ENCODE measurements at places on chromosomes 5 and 9.

GRCh38 chr5:8751971-8752370, 793.9 kb downstream of the SEMA5A start:
- DNase-seq = no peak

DNA sequence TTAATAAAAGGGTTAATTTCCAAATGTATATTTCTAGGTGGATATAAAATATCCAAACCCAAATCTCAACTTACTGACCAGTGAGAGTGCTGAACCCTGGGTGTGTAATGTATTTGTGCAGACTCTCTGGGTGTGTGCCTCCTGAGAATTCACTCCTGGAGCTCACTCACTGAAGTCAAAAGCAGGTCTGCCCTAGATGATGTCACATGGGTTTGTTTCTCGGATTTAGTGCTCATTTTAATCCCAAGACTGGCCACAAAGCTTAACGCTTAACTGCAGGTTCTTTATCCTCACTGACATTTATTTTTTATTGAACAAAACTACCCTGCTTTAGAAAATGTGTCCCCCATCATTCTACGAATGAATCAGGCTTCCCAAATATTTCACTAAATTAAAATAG, 179.4 kb downstream of the PPP2R2B start:
- DNase-seq = no peak

- no peak for DNase-seq
Measured at GRCh38 chr5:169171515-169171914, 129.4 kb downstream of the SLIT3 start.

DNA sequence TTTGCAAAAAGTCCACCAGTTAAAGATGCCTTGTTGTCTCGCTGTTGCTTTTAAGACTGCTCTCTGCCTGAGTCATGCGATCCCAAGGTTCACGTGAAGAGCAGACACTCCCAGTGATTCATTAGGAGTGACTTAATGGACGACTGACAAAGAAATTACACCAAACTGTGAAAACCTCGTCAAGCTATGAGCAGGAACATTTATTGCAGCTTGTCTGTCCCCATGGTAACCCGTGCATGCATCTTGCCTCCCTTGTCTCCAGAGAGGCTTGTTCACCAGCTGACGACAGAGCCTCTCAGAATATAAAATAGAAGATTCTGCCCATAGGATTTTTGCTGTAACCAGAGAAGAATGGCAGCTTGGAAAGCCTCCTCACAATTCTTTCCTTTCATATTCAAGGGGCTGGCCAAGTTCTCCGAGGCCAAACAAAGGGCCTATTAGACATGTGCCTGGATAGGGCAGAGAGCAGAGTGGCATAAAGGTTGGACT, 352.7 kb downstream of the SPOCK1 start:
- DNase-seq = no peak

GRCh38 chr5:175635854-175636584, 21.9 kb upstream of the HRH2 start:
- DNase-seq = no peak

- no peak for DNase-seq
Measured at GRCh38 chr9:137318602-137319001, 16.5 kb upstream of the NRARP start.

DNA sequence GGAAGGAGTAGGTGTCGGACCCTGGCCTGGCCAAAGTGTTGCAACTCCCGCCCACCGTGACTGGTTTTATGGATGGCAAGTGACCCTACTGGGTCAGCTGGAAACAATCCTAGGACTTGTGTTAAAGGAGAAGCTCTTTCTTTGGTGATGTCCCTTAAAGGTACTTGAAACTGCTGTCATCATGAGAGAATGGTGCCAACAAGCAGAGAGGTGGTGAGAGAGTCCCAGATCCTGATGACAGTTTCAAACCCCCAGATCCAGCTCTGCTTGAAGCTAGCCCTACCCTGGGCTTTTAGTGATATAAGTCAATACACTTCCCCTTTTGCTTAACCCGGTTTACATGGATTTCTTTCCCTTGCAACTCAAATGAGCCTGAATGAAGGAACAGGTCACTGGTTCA, 72.5 kb upstream of the UBTD2 start:
- DNase-seq = no peak

DNA sequence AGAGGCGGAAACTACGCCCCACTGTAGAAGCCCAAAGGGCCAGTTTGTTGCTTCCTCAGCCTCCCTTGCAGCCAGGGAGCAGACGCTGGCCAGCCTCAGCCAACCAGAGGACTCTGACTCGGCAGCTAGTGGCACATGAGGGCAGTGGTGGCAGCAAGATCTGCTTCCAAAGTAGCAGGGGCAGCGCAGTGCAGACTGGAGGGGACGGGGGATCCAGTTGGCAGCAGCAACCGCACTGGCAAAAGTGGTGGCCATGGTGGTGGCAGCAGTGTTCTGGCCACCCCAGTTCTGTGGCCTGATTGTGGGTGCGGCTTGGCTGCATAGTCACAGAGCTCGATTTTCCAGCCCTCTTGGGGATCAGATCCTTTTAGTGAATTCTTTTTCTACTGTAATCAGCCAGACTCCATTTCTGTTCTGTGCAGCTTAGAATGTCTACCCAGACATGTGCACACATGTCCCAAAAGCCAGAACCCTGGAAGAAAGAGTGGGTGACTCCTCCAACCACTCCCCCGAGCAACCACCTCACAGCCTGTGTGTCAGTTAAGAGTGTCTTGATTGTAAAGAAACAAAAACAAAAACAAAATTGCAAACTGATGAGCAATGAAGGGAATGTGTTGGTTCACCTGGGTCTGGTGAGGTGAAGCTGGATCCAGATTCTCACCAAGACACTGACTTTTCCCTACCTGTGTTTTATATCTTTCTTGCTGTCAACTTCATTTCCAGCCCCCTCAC, 11.0 kb upstream of the ZBTB43 start:
- no peak for DNase-seq

GRCh38 chr5:89313804-89314588, 431.0 kb upstream of the MEF2C start:
- DNase-seq = peak; percentile 97

DNA sequence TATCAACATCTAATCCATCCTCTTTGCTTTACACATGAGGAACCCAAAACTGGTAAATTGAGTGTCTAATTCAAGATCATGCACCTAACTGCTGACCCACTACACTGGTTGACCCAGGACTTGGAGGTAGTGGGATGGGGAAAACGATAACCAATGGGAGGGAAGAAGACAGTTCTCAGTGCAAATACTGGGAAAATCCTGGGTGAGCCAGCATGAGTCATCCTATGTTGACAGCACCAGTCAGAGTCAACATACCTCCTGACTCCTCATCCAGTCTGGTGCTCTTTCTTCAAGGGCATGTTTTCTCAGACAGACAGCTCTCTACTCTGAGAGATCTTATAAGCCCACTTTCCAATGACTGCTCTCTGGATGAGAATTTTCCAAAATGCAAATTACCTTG, 232.8 kb upstream of the PTGER4 start:
- no peak for DNase-seq

- peak; percentile 25 for DNase-seq
Measured at GRCh38 chr5:100519075-100519474, 16.1 kb upstream of the FAM174A start.

DNA sequence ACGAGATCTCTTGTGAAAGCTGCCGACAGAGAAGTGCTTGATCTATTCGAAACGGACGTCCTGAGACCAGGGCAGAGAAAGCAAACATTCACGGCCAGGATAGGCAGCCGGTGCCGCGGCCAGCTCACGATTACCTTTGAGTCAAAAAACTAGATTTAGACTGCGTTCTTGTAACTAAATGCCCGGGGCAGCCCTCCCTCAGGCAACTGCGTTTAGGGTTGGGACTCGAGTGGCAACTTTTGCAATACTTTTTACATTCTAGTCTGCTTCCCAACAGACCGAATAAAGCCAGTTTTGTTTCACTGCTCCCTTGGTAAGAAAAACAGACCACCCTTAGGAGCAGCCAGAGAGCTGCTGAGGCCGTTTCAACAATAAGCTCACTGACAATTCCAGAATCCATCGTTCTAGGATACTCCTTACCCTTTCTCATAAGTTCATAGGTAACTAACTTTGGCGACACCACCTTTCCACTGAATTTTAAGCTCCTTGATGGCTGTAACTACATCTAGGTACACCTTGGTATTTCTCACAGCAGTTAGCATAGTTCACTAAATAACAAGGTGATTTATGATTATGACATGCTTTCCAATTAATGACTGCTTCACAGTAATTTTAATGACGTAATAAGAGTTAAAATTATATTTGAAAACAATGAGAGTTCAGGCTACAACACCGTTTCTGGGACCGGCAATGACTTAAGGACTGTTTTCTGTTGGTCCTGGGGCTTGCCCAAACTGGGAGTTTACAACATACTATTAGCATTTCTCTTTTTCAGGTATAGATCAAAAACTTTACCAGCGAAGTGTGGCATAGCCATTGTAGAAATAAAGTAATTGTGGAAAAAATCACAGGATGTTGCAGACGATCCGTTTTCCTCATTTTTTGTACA, 899 bp upstream of the RAPGEF6 start:
- peak; percentile 62 for DNase-seq

DNA sequence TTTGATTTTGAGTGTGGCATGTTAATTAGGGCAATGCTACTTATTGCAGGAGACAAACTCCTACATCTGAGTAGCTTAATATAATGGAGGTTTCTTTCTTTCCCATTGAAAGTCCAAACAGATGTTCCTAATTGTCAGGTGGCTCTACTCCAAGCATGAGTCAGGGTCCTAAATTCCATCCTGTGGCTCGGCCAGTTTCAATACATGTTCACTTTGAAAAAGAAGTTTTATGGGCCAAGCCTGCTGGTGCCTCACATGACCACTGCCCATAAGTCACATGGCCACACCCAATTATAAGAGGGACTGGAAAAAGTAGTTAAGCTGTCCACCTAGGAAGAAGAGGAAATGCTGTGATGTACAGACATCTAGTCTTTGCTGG, 170.4 kb downstream of the ARRDC3 start:
- no peak for DNase-seq

DNA sequence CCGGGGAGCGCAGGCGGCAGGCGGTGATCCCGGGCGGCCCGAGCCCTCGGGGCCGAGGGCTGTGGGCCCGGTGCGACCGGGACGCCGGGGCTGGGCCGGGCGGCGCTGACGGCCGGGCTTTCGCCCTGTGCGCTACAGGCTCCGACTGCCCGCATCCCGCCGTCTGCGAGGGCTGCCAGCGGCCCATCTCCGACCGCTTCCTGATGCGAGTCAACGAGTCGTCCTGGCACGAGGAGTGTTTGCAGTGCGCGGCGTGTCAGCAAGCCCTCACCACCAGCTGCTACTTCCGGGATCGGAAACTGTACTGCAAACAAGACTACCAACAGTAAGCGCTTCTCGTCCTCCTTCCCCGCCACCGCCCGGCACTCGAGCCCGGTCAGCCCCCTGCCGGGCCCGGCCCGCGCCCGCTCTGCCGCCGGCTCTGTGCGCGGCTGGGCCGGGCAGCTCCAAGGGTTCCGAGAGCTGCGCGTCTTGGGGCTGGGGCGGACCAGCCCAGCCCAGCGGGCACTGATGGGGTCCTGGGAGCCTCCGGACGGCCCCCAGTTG, 1.6 kb downstream of the LMX1B start:
- DNase-seq = peak; percentile 20

DNA sequence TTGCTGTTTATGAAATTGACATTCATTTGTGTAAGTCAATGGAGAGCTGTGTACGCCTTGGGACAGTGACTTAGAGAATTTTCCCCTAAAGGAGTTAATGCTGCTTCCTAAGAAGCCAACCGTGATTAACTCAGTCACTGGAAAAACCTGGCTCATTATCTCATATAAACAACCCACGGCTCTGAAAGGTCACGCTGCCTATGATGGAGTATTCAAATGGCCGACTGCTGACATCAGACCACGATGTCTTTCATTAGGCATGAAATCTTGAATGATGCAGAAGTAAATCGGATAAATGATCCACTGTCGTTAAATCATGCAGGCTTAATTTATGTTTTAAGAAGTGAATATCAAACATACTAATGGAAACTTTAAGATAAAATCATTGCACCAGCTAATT, 603.7 kb downstream of the RAB3C start:
- no peak for DNase-seq

- no peak for DNase-seq
Measured at GRCh38 chr5:68749631-68750030, 344.2 kb upstream of the SLC30A5 start.

All from GM12865 (cell line).